Hematopoietic multipotent progenitor cell treated with erythropoietin and hydrocortisone succinate and interleukin-3 and kit ligand, for 8 days (in vitro differentiated cells): ENCODE measurements at places on chromosomes 6 and 20.

DNA sequence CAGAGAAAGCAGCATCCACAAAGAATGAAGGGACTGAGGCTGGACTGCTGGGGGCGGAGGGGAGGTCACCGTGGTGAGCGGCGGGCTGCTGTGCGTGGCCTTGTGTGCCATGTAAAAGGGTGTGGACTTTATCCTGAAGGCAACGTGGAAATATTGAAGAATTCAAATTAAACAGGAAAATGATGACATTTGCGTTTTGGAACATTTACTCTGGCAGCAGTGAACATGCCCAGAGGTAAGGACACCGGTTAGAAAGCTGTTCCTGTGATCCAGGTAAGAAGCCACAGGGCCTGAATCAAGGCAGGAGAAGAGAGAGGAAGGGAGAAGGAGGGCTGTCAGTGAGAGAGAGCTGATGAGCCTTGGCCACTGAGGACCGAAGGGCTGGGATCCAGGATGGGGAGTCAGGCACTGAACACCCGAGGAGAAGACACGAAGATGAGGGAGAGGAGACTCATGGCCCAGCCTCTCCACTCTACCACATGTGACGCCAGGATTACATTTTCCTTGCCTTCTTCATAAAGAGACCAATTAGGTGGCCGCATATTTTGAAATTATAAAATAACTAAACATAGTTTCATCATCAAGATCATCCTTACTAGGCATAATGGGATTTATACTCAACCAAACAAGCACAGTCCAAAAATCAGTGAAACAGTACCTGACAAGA lies 58.4 kb downstream of the TRAM2 start:
- DNase-seq: no peak

GRCh38 chr6:26304797-26305640 lies 60.0 kb upstream of the BTN3A2 start:
- peak; percentile 89 for DNase-seq

DNA sequence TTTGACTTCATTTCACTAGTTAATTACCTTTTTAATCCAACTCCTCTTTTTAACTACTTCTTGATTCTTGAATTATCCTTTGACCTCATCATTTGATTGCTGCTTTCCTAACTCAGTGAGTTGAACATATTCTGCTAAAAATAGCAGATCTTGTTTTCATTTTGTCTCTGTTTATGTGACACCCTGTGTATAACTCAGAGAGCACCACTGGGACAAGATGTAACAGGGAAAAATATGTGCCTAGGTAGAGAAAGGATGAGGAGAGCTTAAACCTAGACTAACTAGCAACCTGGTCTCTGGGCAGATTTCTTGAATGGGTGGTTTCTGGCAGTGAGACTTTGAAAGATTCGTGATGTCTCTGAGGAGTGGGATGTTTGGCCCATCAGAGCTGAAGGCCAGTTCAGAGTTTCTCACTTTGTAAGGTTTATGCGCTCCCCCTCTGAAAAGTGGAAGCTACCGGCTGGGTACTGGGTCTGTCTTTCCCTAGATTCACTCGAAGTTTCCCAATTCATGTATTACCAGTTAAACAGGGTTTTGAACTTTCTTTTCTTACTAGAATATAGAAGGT lies 61.8 kb downstream of the TPD52L1 start:
- DNase-seq: no peak

GRCh38 chr6:30972816-30973215 lies 10.7 kb upstream of the MUC21 start:
- DNase-seq: no peak

DNA sequence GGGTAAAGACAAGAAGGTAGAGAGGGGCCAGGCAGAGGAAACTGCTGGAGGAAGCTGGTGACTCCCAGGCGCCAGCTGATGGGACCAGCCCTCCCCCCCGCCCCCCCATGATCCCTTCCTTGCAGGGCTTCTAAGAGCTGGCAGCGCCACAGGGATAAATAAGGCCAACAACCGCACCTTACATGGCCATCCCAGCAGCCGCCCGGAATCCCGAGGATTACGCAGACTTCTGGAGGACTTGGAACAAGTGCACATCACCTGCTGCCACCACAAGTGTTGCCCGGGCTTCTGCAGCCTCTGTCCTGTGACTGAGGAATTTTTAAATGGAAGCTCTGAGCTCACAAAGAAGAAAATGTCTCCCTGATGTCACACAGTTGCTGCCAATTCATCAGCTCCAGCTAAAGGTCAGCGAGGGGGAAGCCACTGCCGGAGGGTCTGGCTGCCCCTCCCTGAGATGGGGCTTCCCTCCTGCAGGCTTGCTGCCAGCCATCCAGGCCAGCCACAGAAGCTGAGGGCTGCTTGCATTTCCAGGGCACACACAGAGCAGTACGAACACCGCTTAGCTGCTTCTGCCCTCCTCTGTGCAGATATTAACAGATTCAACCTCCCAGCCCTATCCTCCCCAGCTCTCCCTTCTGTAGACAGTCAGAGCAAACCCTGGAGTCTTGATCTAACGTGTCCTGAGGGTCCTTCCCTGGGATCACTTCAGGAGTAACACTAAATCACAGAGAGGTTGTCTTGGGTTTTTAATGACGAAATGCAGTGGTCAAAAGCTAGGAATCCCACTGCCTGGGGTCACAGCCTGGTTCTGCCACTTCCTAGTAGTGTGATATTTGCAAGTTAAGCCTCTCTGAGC lies 38.6 kb upstream of the PIM1 start:
- DNase-seq: no peak

DNA sequence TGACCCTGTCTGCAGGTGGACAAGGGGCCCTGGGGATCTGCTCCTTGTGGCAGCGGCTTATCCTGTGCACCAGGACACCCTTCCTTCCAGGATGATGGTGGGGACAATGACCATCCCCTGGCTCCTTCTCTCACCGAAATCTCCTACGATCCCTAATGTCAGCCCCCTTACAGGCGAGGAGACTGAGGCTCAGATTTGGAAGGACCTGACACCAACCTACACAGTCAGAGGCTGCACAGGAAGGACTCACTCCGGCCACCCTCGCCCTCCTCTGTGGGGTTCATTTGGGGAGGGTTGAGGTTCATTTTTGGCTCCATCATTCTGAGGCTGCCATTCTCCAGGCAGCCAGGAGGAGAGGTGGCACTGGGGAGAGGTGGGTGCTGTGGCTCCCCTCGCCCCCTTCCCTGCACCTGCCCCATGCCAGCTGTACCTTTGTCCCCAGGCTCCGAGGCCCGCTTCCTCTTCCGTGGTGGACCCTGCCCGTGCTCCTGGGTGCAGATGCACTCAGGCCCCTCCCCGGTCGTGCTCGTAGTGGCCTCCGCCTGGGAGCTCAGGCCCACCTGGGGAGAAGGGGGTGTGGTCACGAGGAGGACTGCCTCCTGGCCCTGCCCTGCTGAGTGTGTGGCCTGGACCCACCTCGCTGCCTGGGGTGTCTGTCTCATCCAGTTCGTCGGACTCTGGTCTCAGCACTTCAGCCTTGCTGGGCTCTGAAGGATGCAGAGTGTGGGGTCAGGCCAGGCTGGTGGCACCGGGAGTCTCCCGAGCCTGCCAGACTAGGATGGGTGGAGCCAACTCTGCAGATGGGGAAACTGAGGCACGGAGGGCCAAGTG lies 5.3 kb upstream of the CABLES2 start:
- no peak for DNase-seq

DNA sequence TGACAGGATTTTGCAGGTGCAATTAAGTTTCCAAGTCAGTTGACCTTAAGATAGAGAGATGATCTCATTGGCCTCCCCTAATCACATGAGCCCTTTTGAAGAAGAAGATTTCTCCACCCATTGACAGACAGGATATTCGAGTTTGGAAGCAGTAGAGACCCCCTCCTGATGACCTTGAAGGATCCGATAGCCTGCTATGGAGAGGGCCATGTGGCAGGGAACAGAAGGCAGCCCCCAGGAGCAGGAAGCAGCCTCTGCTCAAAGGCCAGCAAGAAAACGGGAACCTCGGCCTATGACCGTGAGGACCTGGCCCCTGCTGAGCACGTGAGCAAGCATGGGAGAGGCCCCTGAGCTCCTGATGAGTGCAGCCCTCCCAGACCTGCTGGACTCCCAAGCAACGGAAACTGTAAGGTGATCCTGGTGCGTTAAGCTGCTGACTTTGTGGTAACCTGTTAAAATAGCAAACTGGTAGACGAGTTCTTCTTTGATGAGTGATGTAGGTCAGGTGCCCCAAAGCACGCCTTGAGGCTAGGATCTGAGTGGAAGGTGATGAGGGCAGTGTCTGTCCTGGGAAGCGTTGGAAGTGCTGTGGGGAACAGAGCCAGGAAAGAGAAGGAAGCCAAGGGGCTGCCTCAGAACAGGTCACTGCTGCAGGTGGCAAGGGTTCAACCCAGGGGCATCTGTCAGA lies 18.5 kb upstream of the TUBB2A start:
- DNase-seq: no peak

DNA sequence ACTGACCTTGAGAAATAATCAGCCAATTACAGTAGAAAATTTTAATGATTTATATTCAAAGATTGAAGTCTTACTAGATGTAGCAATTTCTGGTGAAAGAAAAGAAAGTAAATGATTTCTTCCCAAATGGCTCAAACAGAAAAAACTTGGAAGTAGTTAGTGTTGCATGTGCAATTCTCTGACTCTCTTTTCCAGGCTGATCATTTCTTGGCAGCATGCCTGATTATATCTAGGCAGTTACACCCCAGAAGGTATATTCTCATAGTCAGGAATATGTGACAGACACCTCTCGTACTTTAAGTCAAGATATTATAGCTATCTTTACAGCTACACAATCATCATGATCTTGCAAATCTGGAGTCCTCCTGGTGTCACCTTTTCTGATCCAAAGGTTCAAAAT lies 122.9 kb downstream of the PDE7B start:
- no peak for DNase-seq

- DNase-seq: no peak
Measured at GRCh38 chr6:8545336-8545735, 110.0 kb upstream of the SLC35B3 start.

DNA sequence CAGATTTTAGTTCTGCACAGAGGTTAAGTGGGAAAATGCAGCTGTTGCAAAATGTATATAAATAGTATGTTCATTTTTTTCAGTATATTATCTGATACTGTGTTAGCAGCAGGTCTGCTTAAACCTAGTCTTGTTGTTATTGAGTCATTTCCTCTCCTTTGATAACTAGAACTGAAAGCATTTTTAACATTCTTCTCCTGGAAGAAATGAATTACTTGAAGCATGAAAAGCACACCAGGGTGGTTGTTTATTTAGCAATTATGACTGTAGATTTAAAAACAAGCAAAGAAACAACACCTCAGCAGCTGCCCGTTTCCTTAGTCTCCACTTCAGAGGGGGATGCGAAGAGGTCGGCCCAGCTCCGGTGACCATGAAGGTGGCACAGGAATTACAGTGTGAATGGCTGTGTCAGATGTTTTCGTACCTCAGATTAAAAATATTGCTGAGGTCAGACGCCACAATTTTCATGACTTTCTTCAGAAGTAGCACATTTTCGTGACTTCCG lies 53.5 kb downstream of the GOPC start:
- no peak for DNase-seq

DNA sequence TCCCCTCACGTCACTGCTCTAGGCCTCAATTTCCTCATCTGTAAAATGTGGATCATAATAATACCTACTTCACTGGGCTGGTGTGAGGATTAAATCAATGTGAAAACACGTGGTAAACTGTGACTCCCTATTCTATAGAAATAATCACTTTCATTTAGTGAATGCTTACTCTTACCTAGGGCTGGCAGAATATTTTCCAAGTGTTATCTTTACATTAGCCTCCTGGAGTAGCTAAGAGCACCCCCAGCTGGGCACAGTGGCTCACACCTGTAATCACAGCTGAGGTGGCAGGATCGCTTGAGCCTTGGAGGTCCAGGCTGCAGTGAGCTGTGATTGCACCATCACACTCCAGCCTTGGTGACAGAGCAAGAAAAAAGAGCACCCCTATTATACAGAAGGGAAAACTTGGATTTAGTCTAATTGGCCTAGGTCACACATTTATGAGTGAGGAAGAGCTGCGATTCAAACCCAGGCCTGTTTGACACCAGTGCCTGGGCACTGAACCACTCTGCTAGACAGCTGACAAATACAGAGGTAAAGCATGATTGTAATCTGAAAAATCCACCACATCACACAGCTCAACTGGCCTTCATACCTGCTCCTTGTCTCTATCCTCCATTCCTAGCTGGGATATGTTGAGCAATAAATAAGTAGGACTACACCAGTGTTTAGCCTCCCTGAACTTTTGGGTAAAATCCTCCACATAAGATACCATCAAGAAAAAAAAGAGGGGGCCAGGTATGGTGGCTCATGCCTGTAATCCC lies 1.4 kb upstream of the SNTA1 start:
- peak; percentile 29 for DNase-seq

GRCh38 chr6:13461307-13461706 lies 26.1 kb downstream of the GFOD1 start:
- no peak for DNase-seq

DNA sequence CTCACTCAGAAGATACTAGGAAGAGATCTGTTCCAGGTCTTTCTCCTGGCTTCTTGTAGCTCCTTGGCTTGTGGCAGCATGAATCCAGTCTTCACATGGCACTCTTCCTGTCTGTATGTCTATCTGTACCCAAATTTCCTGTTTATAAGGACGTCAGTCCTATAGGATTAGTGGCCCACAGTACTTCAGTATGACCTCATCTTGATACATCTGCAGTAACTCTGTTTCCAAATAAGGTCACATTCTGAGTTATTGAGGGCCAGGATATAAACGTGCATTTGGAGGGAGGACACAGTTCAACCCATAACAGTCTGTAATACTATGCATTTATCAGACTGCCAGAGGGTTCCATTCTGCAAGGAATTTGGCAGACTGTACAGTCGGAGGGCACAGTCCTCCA lies 57.6 kb upstream of the DYNLRB1 start:
- DNase-seq: no peak

GRCh38 chr6:158536891-158537798 lies 22.7 kb upstream of the TMEM181 start:
- DNase-seq: no peak

GRCh38 chr6:129490521-129491255 lies 219.3 kb downstream of the ARHGAP18 start:
- DNase-seq: peak; percentile 63

DNA sequence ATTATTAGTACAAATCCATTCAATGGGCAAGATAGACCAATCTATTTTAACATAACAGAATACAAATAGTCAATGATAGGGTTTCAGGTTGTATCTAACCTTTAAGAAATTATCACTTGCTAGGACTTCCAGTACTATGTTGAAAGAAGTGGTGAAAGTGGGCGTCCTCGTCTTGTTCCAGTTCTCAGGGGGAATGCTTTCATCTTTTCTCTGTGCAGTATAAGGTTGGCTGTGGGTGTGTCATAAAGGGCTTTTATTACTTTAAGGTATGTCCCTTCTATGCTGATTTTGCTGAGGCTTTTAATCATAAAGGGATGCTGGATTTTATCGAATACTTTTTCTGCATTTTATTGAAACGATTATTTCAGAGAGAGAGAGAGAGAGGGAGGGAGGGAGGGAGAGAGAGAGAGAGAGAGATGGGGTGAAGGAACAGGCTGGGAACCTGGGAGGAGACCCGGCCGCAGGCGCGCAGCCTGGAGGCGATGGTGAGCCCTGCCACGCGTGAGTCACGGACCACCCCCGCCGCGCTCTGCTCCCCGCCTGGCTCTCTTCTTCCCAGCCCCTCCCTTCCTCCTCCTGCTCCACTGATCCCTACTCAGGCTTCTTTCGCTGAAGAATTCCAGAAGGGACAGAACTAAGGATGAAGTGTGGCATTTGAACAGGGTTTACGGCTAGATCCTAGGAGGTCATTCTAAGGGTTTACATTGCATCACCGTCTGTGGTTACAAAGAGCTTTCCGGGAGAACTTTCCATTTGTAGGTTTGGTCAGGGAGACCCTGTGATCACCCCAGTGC lies 45.5 kb upstream of the HLA-E start:
- DNase-seq: no peak
